ENCODE measurements at places on chromosomes 7 and 10.

DNA sequence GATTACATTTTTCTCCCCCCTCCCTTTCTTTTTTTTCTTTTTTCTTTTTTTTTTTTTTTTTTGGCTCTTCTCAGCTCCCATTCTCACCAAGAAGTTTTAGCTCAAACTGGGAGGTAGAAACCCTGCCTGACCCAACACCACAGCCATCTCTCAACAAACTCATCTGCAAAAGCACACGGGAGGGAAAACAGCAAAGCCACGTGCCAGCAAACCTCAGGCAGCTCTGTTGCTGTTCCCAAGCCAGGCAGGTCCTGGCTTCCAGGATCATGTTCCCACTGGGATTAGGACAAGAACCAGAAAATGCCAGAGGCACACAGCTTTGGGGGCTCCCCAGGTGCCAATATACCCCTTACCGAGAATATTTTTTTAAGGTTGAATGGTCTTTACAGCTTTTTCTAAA is 56.7 kb downstream of the ITIH5 start:
- no peak for DNase-seq

GRCh38 chr7:73366127-73366526 is 38.2 kb downstream of the FKBP6 start:
- no peak for DNase-seq

- DNase-seq, result no peak
These were observed 171.0 kb downstream of the SEM1 start for GRCh38 chr7:96538632-96539031.

DNA sequence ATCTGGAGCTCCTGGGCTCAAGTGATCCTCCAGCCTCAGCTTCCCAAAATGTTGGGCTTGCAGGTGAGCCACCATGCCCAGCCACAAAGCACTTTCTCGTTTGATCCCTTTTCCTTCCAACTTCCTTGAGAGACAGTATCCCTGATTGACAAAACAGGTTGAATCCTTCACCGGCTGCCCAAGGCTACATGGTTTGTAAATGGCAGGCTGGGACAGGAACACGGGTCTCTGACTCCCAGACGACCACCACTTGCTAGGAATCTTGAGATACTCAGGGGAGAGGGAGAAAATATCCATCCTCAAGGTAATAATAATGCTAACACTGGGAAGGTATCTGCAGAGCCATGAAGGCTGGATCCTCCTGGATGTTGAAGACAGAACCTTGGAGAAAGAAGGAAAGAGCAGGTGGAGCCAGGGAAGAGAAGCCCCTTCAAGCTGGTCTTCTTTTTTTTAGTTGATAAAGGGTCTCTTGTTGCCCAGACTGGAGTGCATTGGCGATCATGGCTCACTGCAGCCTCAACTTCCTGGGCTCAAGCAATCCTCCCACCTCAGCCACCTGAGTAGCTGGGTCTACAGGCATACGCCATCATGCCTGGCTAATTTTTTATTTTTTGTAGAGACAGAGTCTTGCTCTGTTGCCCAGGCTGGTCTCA is 19.8 kb downstream of the MMRN2 start:
- DNase-seq, result no peak

DNA sequence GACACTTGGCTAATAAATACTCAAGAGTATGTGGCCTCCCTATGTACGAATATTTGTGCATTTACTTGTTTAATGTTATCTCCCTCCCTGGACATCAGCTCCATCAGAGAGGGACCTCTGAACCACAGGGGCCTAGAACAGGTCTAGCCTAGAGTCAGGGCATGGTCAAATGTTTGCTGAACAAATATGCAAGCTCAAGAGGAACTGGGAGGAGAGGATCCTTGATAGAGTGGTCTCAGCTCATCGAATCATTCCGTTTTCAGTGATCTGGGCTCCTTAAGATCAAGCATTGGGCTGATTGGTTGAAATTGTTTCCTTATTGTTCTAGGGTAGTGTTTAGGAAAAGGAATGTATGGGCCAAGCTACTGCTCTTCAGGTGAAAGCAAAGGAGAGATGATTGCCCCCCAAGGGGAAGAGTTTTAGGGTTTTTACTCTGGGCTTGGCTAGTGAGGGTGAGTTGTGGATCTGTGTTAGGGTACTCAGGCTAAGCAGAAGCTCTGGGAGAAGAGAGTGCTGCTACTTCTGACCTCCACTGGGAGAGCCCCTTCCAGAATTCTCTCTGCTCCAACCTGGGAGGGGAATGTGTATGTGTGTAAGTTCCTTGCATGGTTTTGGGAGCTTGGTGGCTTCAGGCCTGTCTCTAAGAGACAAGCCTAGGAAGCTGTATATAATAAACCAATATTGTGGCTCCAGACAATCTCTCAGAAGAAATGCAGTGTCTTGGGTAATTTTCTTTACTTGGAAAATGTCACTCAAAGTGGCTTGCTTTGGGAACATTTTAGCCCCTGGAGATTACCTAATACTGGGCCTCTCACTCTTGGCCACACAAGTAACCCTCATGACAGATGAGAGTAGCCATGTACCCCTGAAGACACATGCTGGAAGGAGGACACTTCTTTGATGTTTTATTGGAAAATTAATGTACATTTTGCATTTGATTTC is 110.0 kb downstream of the EMX2 start:
- no peak for DNase-seq

- no peak for DNase-seq
These were observed 47.3 kb upstream of the C1GALT1 start for GRCh38 chr7:7135074-7135473.

DNA sequence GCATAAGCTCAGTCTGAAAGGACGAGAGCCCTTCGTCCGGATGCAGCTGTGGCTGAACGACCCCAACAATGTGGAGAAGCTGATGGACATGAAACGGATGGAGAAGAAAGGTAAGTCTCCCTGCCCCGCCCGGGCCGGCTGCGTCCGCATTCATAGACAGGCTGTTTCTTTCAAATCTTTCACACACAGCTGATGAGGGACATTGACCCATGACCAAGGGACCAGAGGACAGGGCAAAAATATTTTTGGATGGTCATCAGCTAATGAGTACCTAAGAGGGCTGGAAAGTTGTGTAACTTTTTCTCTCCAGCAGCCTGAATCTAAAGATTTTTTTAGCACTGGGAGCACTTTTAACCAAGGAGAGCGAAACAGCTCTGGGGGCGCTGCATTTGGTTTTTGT is 52.5 kb upstream of the SH2B2 start:
- no peak for DNase-seq

GRCh38 chr7:39673868-39674267 is 50.5 kb downstream of the RALA start:
- no peak for DNase-seq

GRCh38 chr7:90951986-90952954 is 312.0 kb upstream of the FZD1 start:
- DNase-seq, result no peak

DNA sequence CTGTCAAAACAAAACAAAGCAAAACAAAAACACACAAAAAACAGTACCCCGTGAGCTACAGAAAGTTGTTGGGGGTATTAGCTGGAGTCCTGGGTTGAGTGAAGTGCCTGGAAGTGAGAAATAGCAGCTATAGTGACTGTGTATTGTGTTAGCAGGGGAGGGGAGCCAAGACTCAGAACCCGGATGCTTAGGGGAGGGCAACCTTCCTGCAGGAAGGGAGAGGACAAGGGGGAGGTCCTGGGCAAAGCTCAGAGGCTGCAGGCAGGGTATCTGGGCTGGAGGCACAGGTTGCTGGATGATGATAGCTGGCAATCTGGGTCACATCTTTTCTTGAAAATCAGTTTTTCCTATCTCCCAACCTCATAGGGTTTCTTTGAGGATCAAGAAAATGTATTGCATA is 75.8 kb upstream of the PARD3 start:
- DNase-seq, result no peak

- DNase-seq, result no peak
These were observed 33.4 kb downstream of the CCDC6 start for GRCh38 chr10:59872892-59873463.

GRCh38 chr10:63866747-63867140 is 345.5 kb downstream of the REEP3 start:
- peak; percentile 22 for DNase-seq

GRCh38 chr7:101172005-101172853 is 6.9 kb upstream of the VGF start:
- no peak for DNase-seq

DNA sequence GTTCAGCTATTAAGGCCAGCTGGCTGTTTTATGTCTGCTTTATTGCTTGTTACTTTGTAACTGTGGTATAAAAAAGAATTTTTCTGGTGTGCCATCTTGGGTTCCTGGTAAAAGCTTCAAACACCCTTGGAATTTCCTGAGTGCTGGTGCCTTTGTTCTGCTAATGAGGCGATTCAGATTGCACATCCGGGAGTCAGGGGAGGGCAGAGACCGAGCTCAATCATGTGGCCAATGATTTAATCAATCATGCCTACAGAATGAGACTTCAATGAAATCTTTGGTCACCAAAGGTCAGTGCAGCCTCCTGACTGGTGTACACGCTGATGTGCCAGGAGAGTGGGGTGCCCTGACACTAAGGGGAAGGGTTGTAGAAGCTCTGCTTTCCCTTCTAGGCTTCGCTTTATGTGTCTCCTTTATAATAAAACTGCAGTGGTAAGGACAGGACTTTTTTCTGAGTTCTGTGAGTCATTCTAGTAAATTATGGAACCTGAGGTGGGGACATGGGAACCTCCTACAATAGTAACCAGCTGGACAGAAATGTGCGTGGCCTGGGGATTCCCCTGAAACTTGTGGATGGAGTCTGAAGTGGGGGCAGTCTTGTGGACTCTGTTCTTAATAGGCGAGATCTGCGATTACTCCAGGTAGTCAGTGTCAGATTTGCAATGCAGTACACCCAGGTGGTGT is 69.4 kb upstream of the OGDHL start:
- no peak for DNase-seq

Data from HEK293T (cell line).